ENCODE measurements at places on chromosomes 13 and 19.
A peak's percentile ranks its signal among the peaks of the same experiment; 100 is the strongest.

- DNase-seq: no peak
Observed at GRCh38 chr13:56400774-56401173, 739.9 kb upstream of the PRR20A start.

- no peak for DNase-seq
Observed at GRCh38 chr19:42246143-42246921, 3.9 kb upstream of the GSK3A start.

DNA sequence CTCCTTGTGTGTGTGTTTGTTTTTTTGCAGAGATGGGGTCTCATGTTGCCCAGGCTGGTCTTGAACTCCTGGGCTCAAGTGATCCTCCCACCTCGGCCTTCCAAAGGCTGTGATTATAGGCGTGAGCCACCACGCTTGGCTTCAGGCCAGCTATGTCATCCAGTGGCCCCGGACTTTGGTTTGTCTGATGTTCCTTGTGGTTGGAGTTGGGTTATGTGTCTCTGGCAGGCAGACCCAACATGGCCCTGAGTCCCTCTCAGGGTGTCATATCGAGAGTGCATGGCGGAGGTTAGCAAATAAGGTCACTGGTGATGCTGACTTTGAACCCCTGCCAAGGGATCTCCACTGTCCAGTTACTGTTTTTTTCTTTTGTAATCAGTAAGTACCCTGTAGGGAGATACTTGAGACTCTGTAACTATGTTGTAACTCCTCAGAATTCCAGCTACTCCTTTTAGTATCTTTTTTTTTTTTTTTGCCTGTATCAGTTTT lies 37.3 kb downstream of the SMARCA4 start:
- DNase-seq: no peak

DNA sequence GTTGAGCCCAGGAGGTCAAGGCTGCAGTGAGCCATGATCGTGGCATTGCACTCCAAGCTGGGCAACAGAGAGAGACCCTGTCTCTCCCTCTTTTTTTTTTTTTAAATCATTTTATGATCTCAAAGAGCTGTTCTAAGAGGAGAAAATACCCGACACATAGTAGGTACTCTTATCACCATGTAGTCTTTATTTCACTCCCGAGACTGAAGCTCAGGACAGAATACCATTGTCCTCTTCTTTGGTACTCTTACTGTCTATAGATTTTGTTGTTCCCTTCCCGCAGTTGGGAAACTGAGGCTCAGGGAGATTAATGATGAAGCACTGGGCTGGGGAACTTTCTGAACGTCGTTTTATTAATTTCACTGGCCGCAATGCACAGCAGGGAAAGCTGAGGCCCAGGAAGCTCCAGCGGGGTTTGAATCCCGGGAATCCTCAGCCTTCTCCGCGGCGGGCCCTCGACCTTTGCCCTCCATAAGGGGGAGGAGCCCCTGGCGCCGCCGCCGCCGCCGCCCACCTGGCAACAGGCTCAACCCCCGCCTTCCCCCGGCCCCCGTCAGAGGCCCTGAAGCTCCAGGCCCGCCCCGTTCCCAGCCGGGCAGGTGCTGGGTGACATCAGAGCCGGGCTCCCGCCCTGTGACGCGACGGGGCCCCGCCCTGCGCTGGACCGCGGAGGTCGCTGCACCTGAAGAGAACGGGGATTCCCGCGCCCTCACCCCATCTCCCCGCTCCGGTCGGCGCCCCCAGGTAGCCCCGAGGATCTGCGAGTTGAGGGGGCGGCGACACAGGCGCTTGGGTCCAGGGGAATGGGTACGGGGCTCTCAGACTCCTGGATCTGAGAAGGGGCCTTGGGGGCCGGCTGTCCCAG lies 1.6 kb downstream of the MYH14 start:
- peak; percentile 58 for DNase-seq

DNA sequence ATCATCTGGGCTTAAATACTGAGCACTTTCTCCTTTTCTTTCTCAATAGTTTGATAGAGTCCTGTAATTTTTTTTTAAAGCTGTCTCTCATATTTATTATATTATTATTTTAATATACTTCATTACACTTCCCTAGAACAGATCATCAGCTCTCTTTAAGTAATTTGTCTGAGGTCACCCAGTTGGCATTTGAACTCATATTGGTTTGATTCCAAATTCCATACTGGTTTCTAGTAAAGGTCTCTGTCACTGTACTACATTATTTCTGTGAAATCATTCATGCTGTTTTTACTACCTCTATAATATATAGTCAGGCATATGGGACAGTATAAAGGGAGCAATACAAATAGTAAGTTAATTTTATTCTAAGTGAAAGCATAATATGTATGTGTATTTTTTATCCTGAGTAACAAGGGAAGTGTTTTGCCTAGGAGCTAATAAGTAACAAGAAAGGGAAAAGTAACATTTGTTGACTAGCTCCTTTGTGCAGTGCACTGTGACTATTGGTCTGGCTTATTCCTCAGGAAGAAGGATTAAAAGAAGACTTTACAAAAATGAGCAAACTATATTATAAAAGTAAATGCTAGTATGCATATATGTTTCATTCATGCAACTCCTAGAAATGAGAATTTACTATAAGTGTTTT lies 14.3 kb downstream of the LPAR6 start:
- no peak for DNase-seq

Data from GM13977 (cell line).